ENCODE measurements at places on chromosomes 7 and 10.
A peak's percentile ranks its signal among the peaks of the same experiment; 100 is the strongest.

DNA sequence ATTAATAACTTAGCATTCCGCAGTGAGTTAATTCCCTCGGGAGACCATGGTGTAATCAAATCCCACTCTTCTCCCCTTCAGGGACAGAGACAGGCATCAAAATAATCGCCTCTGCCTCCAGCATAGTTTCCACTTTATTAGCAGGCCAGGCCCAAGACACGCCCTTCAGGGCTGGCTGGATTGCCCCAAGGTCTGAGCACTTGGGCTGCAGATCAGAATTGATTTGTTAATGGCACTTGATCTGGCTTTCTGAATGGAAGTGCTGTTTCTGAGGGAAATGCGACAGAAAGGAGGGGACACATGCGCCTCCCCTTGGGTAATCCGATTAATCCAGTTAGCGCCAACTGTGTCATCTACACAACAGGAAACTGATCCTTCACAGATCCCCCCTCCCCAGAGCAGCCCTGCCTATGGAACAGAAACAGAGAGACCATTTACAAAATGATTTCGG, 15.6 kb downstream of the CHAT start:
- no peak for DNase-seq

- DNase-seq: no peak
Observed at GRCh38 chr10:28939281-28940157, 262.2 kb downstream of the BAMBI start.

DNA sequence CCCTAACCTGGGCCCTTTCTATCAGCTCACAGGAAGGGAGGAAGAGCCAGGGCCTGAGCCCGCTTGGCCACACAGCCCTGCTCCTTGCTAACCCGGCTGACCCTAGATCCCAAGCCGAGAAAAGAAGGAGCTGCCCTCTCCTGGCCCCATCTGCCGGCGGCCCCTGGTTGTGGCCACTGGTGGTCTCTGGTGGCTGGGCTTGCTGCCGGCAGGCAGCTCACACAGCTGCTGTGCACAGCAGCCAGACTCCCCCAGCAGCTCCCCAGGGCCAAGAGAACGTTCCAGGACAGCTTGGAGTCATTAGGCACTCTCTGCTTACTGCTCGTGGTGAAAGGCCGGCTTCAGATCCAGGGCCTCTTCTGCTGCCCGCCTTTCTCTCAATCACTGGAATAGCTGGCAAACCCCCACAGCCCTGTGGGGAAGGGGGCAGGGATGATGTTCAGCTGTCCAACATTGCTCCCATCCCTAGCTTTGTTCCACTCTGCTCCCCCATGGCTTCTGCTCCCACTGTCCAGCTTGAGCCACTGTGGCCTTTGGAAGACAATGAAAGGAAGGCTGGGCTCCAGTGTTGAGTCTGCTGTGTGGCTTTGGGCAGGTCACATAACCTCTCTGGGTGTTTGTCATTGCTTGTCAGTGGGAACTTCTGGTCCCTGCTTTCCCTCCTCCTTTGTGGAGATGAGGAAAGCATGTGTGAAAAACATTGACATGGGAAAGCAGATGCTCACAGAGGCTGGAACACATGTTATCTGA, 35.4 kb upstream of the COL13A1 start:
- DNase-seq: no peak

DNA sequence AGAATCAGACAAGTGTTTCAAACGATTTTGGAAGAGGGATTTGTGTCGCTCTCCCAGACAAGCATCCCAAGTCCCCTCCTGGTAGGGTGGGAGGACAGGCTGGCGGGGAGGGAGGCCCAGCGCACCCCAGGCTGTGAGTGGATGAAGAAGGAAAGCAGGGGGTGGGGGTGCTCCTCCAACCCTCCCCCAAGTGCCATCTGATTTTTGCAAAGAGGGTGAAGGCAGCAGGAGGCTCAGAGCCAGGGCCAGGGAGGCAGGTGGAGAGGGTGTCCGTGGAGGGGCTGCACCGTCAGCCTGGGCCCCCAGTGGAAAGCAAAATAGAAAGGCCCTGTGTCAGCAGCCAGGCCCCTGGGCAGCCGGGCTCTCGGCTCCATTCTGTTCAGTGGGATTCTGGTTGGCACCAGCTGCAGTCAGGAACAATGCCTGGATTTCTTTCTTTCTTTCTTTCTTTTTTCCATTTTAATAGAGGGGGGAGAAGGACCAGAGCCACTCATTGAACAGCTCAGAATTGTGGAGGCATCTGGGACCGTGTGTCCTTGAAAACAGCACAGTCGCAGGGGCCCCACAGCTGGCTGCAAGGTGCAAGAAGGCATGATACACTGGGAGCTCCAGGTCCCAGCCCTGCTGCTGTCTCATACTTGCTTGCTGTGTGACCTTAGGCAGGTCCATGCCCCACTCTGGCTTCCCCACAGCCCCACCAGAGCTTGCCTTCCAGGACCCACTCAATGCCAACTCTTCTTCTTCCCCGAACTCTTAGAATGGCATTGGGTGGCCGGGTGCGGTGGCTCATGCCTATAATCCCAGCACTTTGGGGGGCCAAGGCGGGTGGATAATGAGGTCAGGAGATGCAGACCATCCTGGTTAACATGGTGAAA, 7.1 kb upstream of the ZMIZ1 start:
- no peak for DNase-seq

DNA sequence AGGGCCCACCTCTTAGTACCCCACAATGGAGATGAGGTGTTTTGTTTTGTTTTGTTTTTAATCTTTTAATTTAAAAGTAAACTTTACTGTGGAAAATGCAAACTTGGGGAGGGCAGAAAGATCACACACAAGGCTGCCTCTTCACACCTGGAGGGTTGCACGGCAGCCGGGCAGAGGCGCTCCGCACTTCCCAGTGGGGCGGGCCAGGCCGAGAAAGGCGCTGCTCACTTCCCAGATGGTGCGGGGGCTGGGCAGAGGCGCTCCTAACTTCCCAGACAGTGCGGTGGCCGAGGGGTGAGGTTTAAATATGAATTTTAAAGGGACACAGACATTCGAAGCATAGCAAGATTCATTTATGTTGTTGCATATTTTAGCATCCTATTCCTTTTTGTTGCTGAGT, 235.9 kb upstream of the MTPN start:
- no peak for DNase-seq

DNA sequence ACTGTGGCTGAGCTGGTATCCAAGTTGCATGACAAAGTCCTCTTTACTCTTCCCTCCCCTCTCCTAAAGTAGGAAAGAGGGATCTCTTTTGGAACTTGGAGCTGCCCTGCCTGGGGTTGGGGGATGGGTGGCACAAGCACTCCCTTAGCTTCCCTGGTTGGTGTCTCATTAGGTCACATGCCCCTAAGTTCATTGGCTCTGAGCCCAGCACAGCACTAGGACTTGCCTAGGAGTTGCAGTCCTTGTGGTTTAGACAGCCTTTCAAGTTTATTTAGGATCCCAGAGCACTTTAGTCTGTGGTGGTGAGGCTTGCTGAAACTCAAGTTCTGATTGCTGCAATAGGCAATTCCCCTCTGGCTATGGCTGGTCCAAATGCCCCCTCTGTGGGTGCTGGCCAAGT, 281.4 kb downstream of the NXPH1 start:
- no peak for DNase-seq

DNA sequence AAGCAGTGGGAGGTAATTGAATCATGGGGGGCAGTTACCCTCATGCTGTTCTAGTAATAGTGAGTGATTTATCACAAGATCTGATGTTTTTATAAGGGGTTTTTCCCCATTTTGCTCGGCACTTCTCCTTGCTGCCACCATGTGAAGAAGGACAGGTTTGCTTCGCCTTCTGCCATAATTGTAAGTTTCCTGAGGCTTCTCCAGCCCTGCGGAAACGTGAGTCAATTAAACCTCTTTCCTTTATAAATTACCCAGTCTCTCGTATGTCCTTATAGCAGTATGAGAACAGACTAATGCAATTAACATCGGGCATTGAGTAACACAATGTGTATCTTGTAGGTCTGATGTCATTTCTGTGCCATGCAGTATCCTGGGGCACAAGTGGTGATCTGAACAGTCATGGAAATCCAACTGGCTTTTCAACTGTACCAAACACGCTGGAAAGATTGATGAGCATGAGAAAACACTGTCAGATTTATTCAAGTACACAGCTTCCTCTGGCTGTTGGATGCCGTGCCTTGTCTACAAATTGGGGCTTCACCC, 208.6 kb upstream of the KIAA1217 start:
- DNase-seq: no peak

DNA sequence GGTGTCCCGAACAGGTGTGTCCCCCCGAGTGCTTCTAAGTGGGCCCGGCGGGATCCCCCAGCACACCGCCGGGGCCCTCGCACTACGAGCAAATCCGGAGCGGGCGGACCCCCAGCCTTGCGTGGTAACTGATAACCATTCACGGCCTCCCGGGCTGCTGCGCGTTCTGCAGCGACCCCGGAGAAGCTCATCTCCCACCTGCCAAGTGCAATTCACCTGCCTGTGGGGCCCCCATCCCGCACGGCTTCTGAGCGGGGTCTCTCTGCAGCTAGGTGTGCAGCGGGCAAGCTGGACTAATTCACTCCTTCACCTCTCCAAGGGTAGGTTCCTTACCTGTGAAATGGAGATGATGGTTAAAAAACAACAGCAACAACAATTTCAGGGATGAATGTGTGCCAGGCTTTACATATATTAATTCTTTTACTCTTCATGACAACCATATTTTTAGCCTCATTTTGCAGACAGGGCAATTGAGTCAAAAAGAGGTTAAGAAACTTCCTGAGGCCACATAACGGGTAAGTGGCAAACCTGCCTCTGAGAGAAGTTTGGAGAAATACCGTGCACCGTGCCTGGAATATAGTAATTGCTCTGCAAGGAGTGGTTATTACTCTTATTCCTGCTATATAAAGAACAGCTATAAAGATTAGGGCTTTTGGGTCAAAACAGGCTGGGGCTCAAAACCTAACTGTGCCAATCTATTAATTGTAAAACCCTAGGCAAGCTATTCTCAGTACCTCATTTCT, 652 bp upstream of the PODXL start:
- no peak for DNase-seq

GRCh38 chr10:112366992-112367391, 6.9 kb upstream of the ACSL5 start:
- DNase-seq: no peak

GRCh38 chr7:141737118-141737835, 881 bp upstream of the SSBP1 start:
- DNase-seq: no peak

DNA sequence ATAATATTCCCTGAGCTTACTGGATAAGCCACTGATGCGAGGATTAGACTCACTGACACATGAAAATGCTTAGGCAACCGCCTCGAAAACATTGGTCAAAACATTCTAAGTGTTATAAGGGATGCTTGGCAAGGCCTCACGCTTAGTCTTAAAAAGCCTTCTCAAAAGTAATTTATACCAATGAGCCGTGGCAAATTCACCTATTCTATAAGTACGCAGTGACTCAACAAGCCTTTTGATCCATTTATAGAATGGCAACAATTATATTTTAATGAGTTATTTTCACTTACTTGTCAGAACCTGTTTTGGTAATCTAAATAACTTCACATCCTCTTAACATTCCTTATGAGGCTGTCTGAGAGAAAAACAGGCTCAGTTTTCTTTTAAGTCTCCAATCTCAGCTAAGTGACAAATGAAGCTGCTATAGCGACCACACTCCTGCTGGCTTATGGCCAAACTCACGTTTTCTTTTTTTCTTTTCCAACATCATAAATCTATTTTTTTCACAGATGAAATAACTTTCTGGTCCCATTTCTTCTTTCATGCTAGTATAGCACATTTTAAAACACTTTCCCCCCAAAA, 121.2 kb upstream of the AFAP1L2 start:
- no peak for DNase-seq

- DNase-seq: no peak
Observed at GRCh38 chr7:116232350-116232749, 22.0 kb downstream of the TES start.

- DNase-seq: no peak
Observed at GRCh38 chr7:104621321-104621720, 292.9 kb downstream of the LHFPL3 start.

DNA sequence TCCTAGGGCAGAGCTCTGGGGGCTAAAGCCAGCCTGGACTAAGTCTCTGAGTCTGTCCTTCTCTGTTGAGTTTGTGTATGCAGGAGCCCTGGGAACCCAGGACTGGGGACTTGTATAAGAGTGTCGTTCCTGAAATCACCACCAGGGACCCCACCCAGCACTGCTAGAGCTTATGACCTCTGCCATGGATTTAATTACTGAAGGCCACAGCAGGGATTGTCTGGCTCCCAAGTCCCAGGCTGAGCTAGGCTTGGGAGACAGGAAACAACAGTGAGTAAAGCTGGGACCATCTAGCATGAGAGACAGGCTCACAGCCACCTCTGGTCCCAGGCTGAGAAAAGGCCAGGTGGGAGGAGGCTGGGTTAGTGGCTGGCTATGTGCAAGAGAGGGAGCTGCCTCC, 1.4 kb upstream of the TSPAN15 start:
- DNase-seq: peak; percentile 41

DNA sequence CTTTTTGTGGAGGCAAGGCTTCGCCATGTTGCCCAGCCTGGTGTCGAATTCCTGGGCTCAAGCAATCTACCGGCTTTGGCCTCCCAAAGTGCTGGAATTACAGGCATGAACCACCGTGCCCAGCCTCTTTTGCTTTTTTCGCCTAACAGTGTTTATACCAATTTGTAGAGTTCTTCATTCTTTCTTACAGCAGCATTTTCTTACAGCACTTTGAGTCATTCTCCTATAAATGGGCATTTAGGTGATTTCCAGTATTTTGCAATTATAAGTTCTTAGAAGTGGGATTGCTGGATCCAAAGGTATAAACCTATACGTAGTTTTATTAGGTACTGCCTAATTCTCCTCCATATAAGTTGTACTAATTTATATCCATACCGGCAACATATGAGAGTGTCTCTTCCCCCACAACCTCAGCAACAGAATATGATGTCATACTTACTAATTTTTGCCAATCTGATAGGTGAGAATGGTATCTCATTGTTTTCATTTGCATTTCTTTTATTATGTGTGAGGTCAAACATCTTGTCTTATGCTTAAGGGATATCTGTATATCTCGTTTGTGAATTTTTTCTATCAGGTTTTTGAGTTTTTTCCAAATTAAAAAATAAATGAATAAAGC, 39.1 kb downstream of the SUFU start:
- no peak for DNase-seq

Data from stimulated activated CD4-positive, alpha-beta T cell treated with anti-CD3 and anti-CD28 coated beads, Interleukin-2, amount 100 ng/mL, for 24 hours (primary cell).